Ascending aorta (tissue), 2 donors: ENCODE measurements at places on chromosomes 7 and 10.
A peak's percentile ranks its signal among the peaks of the same experiment; 100 is the strongest.

DNA sequence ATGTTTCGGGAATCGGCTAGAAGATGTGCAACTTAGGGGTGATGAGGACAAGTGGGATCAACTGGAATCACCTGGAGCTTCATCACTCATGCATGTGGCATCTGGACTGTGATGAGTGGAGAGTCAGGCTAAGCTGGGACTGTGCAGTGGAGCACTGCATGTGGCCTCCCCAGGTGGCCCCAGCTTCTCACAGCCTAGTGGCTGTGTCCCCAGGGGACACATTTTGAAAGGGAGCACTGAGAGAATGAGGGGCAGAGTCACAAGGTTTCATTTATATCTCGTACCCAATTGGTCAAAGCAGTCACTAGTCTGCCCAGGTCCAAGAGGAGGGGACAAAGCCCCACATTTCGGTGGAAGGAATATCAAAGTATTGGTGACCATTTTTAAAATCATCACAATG is 54.8 kb upstream of the TCF7L2 start:
- no peaks in the 10 kb centered on the region for H3K4me1 ChIP-seq
- no peak overlapping the region for H3K4me3 ChIP-seq
- no peaks in the 10 kb centered on the region for H3K36me3 ChIP-seq

DNA sequence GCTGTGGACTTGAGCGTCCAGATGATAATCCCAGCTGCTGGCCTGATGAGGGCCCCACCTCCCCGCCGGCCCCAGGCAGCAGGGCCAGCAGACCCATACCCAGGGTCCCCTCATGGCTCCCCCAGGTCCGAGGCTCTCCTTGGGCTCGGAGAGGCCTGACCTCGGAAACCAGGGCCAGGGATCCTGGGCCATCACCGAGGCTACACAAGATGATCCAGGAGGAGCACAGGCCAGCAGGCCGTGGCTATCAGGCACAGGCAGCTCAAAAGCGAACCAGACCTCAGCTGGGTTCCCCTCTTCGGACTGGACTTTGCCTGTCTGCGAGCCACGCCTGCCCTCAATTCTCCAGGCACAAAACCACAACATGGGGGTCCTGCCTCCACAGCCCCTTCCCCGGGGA is 17.4 kb downstream of the PDGFA start:
- no peak overlapping the region for H3K4me3 ChIP-seq
- H3K36me3 ChIP-seq, result peaks cover 95% of the 10 kb centered on the region
- H3K27ac ChIP-seq, result peak overlapping the region; percentile 29
- no peak for DNase-seq

- H3K36me3 ChIP-seq, result no peaks in the 10 kb centered on the region
- no peaks in the 10 kb centered on the region for H3K27me3 ChIP-seq
- DNase-seq, result no peak
- H3K27ac ChIP-seq, result no peak overlapping the region
- peaks cover 14% of the 10 kb centered on the region for H3K4me1 ChIP-seq
These were observed 114.5 kb downstream of the PON1 start for GRCh38 chr7:95209788-95210187.

DNA sequence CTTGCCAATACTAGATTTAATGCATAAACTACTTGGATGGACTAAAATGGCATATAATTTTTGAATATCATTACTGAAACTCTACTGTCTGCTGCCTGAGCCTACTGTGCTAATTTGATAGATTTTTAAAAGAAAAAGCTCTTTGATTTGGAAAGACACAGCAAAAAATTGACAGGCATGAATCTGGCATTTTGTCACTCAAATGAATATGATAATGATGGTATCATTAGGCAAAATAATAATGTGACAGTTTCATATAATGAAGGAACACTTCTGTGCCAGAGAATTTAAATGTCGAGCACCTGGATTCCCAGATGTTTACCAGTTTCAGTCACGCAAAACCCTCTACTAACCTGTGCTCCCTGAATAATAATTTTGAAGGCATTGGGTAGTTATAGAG is 60.0 kb upstream of the SLC13A1 start:
- H3K27me3 ChIP-seq, result no peaks in the 10 kb centered on the region
- H3K27ac ChIP-seq, result no peak overlapping the region
- no peak for DNase-seq
- H3K4me3 ChIP-seq, result no peak overlapping the region

DNA sequence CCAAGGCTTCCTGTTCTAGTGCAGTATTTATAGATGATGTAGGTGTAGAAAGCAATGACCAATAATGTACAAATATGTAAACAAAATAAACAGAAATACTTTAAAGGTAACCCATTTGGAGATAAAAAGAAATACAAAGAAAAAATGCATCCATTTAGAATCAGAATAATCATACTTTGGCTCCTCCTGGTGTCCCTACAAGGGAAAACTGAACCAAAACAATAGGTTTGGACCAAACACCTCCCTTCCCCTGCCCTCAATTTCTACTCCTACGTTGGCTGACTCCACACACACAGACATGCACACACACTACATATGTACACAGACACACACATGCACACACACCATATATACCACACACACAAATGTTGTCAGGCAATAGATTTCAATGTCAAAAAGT is 36.0 kb downstream of the C10orf143 start:
- no peak for DNase-seq
- no peak overlapping the region for H3K27ac ChIP-seq
- no peaks in the 10 kb centered on the region for H3K27me3 ChIP-seq
- H3K36me3 ChIP-seq, result peaks cover 2% of the 10 kb centered on the region
- H3K4me3 ChIP-seq, result no peak overlapping the region

DNA sequence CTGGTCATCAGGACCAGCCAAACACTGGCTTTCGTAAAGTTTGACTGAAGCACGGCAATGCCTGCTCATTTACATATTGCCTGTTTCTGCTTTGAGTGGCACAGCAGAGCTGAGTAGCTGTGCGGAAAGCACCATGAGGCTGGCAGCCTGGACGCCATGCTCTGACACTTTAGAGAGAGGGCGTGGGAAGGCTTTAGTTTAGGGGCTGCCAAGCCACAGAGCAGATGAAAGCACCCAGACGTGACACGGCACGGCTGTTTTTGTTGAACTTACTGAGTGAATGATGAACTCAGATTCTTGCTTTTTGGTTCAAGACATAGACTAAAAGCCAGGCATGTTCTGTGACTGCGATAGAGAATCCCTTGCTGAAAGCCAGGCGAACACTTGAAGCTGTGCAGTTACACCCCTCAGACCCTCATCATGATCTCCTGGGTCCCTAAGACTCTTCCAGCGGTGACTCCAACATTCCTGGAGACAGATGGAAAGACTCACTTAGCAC is 182.1 kb downstream of the ZMYND11 start:
- peaks cover 34% of the 10 kb centered on the region for H3K36me3 ChIP-seq
- H3K27me3 ChIP-seq, result no peaks in the 10 kb centered on the region
- H3K4me3 ChIP-seq, result no peak overlapping the region
- H3K27ac ChIP-seq, result no peak overlapping the region

DNA sequence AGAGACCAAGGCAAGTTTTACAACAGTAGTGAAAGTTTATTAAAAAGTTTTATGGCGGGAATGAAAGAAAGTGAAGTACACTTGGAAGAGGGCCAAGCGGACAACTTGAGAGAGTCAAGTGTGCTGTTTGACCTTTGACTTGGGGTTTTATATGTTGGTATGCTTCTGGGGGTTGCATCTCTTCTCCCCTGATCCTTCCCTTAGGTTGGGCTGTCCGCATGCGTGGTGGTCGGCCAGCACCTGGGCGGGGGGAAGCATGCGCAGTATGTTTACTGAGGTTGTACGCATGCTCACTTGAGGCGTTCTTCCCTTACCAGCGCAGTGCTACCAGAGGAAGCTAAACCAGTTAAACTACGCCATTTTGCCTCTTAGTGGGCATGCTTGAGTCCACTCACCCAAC is 31.9 kb downstream of the NUP42 start:
- no peaks in the 10 kb centered on the region for H3K4me1 ChIP-seq
- H3K27me3 ChIP-seq, result no peaks in the 10 kb centered on the region
- H3K4me3 ChIP-seq, result no peak overlapping the region
- no peaks in the 10 kb centered on the region for H3K36me3 ChIP-seq
- H3K27ac ChIP-seq, result no peak overlapping the region

DNA sequence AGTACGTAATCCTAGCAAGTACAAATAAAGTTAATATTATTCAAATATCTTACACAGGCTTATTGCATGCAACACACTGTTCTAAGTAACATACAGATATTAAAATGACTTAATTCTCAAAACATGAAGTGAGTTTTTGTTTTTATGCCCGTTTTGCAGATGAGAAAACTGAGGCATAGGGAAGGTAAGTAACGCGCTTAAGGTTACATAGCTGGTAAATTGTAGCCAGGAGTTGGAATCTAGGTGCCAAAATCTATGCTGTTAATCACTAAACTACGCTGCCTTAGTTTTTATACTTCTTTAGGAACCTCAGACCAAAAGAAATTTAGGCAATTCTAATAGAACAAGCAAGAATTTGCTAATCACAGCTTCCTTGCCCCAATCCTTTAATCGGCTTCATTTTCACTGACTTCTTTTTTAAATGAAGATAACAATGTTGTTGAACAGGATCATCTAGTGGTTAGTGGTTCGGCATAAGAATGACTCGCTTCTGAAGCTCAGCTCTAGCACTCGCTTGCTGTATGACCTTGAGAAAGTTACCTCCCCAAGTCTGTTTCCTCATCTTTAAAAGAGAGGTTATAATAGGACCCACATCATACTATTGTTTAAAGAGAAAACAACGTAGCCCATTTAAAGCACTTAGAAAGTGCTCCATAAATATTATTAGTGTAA is 1.0 kb upstream of the LRRTM3 start:
- DNase-seq, result no peak
- H3K36me3 ChIP-seq, result no peaks in the 10 kb centered on the region
- H3K4me1 ChIP-seq, result peaks cover 5% of the 10 kb centered on the region
- no peaks in the 10 kb centered on the region for H3K27me3 ChIP-seq

GRCh38 chr7:33903791-33904680 is 1.3 kb upstream of the BMPER start:
- H3K4me1 ChIP-seq, result peaks cover 2% of the 10 kb centered on the region
- peaks cover 5% of the 10 kb centered on the region for H3K27me3 ChIP-seq
- H3K4me3 ChIP-seq, result peak overlapping the region; percentile 63
- no peaks in the 10 kb centered on the region for H3K36me3 ChIP-seq
- no peak for DNase-seq

DNA sequence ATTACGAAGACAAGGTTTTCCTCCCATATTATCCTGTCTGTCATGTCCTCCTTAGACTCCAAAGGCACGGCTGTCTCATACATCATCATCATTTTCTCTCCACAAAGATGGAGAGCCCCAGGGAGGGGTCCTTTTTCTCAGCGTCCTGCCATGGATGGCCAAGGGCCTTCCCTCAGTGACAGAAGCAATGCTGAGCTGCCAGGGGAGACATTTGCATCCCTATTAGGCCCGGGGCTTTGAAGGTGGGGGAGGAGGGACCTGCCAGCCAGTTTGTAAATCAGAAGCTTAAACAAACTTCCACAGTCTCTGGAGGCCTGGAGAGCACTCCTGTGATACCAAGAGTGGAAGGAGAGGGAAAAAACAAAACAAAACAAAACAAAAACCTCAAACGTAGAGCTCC is 112.4 kb upstream of the ADO start:
- no peaks in the 10 kb centered on the region for H3K27me3 ChIP-seq
- no peaks in the 10 kb centered on the region for H3K36me3 ChIP-seq
- H3K27ac ChIP-seq, result no peak overlapping the region
- DNase-seq, result no peak
- no peak overlapping the region for H3K4me3 ChIP-seq

DNA sequence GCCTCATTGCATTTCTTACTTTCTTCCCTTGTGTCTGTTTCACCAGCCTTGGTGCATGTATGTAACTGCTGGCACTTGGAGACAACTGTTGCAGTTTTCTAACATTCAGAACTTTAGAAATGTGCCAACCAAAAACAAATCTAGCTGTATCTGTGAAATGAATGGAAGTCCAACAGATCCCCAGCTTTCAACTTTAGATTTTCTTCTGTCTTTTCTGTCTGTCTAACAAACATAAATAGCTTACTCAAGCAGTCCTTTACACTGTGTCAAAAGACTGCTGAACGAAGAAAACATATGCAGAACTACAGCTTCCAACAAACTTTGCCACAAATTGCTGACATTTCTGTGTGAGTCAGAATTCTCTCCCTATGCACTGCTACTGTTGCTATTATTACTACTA is 30.9 kb downstream of the SORCS1 start:
- no peaks in the 10 kb centered on the region for H3K27me3 ChIP-seq
- no peak overlapping the region for H3K4me3 ChIP-seq
- H3K4me1 ChIP-seq, result no peaks in the 10 kb centered on the region
- no peak for DNase-seq

GRCh38 chr7:2612445-2613097 is 19.2 kb upstream of the TTYH3 start:
- H3K4me1 ChIP-seq, result peaks cover 35% of the 10 kb centered on the region
- no peak for DNase-seq
- no peaks in the 10 kb centered on the region for H3K36me3 ChIP-seq

- H3K4me3 ChIP-seq, result no peak overlapping the region
- no peak overlapping the region for H3K27ac ChIP-seq
- no peaks in the 10 kb centered on the region for H3K4me1 ChIP-seq
- no peaks in the 10 kb centered on the region for H3K36me3 ChIP-seq
These were observed 37.3 kb downstream of the MET start for GRCh38 chr7:116709336-116709735.

- no peak for DNase-seq
- H3K27me3 ChIP-seq, result no peaks in the 10 kb centered on the region
- H3K27ac ChIP-seq, result no peak overlapping the region
- no peaks in the 10 kb centered on the region for H3K36me3 ChIP-seq
- no peak overlapping the region for H3K4me3 ChIP-seq
- no peaks in the 10 kb centered on the region for H3K4me1 ChIP-seq
These were observed 41.5 kb upstream of the EBLN1 start for GRCh38 chr10:22259280-22259679.

GRCh38 chr10:63391812-63392211 is 74.0 kb downstream of the JMJD1C start:
- no peak for DNase-seq
- no peaks in the 10 kb centered on the region for H3K36me3 ChIP-seq
- no peak overlapping the region for H3K4me3 ChIP-seq
- no peak overlapping the region for H3K27ac ChIP-seq
- no peaks in the 10 kb centered on the region for H3K27me3 ChIP-seq

GRCh38 chr10:114045136-114046086 is 1.7 kb downstream of the ADRB1 start:
- H3K27ac ChIP-seq, result no peak overlapping the region
- no peaks in the 10 kb centered on the region for H3K36me3 ChIP-seq
- no peaks in the 10 kb centered on the region for H3K4me1 ChIP-seq
- H3K4me3 ChIP-seq, result peak overlapping the region; percentile 54
- H3K27me3 ChIP-seq, result no peaks in the 10 kb centered on the region

GRCh38 chr10:122281751-122282150 is 10.7 kb downstream of the BTBD16 start:
- no peak overlapping the region for H3K4me3 ChIP-seq
- no peaks in the 10 kb centered on the region for H3K36me3 ChIP-seq
- peak overlapping the region; percentile 62 for H3K27ac ChIP-seq
- H3K4me1 ChIP-seq, result no peaks in the 10 kb centered on the region
- H3K27me3 ChIP-seq, result no peaks in the 10 kb centered on the region

DNA sequence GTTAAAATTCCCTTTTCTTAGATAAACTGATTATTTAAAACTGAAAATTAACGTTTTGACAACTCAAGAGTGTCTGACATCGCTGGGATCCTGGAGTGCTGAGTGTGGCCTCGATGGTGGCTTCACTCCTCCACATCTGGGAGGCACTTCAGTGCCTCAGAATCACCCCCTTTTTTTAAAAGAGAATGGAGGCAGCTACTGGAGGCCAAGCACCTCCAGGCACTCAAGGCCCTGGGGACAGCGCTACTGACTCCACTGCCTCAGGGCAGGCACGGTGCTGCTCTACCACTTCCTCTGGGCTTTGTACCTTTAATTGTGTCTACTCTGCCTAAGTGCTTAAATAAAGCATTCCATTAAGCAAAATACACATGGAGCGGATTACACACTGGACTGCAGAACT is 27.2 kb upstream of the NCAPG2 start:
- H3K4me3 ChIP-seq, result no peak overlapping the region
- H3K27ac ChIP-seq, result no peak overlapping the region
- no peaks in the 10 kb centered on the region for H3K27me3 ChIP-seq
- no peak for DNase-seq
- H3K36me3 ChIP-seq, result peaks cover 45% of the 10 kb centered on the region
